ENCODE measurements at places on chromosomes 5 and 9.

DNA sequence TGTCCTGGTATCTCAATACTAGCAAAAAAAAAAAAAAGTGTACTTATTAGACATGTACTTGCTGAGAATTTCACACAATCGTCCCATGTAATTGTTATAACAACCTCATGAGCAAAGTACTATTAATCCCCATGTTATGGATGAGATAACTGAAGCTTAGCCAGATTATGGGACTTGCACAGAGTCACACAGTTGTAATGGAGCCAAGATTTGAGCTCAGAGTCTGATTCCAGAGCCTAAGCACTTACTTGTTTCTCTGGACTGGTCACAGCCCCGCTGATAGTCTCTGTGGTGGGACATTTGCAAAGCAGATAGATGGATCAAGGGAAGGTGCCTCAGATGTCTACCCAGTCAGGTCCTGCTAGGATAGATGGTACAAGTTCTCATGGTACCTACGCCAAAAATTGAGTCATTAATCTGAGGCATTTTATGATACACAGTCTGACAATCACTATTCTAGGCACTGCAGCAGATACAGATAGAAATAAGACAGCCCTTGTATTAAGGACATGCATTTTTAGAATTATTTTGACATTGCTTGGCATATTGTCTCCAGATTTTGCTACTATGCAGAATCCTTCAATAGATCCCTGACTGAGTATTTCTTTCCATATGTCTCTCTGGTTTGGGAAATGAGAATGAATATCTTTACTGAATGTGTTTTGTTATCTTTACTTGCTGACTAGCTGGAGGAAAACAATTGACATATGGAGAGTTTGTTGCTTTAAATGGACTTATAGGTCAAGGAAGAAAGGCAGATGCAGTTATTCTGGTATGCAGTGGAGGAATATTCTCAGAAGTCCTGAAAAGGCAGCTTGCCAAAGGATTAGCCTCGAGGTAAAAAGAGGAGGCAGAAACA, 149.5 kb downstream of the ADAMTSL1 start:
- DNase-seq = no peak

- no peak for DNase-seq
These were observed 68.2 kb downstream of the BARX1 start for GRCh38 chr9:93886911-93887310.

DNA sequence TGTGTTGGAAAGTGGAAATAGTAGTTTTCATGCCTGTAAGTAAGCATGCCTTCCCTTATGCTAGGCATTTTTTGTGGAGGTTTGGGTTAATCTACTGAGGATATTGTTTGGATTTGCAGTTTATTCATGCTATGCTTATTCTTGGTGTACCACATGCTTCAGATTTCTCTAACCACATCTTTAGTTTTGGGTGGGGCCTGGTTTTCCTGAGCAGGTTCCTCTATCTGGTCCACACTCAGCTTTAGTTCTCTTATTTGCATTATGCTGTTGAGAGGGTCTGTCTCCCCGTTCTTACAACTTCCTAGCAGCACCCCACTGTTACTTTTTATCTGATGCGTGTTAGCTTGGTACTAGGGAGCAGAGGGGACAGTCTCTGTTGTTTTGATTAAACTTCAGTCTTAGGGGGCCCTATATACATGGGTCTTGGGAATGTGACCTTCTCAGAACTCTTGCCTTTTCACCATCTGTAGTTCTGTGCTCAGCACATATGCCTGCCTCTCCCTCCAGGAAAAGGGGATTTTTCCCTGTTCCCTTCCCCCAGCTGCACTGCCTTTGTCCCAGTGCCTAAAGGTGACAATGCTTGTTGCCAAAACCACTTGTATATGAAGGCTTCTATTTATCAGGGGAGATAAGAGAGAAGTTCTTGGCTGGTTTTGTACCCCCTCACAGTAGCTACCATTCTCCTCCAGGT, 10.0 kb upstream of the CAMK4 start:
- no peak for DNase-seq

DNA sequence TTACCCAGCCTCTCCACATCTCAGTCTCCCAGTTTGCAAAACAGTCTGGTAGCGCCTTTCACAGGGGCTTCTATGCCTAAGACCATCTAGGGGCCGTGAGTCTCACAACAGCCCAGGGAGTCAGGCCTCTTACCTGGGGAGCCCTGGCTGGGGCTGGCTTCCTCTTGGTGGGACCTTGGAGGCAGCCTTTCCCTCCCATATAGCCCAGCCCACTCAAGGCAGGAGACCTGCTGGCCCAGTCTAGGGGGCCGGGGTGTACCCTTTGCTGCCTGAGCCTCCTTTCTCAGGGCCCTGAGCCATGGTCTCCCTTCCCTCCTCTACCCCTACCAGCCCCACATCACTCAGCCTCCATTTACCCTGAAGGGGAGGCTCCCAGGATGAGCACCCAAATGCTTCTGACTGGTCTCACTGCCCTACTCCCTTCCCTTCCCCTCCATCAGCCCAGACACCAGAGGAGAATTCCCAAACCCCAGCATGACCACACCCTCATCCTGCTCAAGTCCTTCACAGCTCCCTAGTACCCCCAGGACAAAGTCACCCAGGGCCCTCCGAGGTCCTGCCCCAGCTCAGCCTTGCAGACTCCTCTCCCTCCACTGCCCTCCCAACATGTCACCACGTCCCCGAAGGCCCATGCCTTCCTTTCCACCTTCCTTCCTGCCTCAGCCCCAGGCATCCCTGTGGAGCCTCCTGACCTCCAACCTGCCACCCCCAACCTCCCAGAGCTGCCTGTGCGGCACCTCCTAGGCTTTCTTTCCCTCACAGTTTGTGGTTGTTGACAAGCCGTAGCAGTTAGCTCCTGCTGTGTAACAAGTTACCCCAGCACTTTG, 55.3 kb downstream of the BARX1 start:
- peak; percentile 5 for DNase-seq

DNA sequence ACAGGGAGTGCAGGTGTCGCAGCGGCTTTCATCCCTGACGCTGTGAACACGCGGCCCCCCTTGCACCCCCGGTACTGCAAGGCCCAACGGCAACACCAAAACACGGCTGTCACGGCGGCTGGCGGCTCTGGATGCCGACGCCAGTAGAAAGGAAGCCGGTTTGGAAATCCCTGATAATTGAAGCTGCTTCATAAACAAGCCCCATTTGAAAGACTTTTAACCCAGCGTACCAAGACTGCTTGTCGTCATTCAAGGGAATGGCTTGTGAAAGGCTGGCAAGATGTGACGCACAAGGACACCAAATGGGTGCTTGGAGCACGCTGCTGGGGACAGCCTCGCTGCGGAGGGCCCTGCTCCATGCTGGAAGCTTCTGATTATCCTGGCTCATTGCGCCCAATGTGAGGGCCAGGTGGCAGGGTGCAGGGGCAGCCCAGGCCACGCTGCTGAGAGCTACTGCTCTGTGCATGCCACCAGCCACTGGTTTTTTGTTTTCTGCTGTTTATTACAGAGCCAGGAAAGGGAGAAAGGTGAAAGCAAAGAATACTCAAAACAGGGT, 63.1 kb downstream of the GTF3C4 start:
- no peak for DNase-seq

- DNase-seq = no peak
These were observed 382.6 kb downstream of the KDM4C start for GRCh38 chr9:7140401-7140800.

- peak; percentile 37 for DNase-seq
These were observed 1.2 kb downstream of the SSBP2 start for GRCh38 chr5:81749561-81750307.

GRCh38 chr5:78289911-78290310, 4.6 kb downstream of the AP3B1 start:
- DNase-seq = no peak

DNA sequence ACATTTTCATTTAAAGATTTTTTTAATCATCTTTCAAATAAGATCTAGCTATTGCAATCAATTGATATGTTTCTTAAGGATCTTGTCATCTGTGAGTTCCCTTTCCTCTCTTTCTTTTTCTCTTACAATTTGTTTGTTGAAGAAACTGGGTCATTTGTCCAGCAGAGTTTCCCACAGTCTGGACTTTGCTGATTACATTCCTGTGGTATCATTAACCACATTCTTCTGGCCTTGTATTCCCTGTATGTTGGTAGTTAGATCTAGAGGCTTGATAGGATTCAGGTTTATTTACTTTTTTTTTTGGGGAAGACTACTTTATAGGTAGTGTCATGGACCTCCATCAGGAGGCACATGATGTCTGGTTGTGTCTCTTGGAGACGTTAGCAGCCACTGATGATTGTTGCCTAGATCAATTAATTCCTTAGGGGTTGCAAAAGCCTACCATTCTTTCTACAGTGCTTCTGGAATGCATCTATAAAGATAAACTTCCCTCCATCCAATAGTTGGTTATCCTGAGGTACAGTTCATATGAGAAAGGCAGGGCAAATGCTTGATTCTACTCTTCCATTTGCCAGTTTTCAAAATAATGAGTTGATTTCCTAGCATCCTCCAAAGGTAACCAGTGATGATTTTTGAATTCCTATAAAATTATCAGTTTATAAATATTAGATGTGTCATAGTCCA, 14.3 kb downstream of the PDE8B start:
- DNase-seq = no peak

DNA sequence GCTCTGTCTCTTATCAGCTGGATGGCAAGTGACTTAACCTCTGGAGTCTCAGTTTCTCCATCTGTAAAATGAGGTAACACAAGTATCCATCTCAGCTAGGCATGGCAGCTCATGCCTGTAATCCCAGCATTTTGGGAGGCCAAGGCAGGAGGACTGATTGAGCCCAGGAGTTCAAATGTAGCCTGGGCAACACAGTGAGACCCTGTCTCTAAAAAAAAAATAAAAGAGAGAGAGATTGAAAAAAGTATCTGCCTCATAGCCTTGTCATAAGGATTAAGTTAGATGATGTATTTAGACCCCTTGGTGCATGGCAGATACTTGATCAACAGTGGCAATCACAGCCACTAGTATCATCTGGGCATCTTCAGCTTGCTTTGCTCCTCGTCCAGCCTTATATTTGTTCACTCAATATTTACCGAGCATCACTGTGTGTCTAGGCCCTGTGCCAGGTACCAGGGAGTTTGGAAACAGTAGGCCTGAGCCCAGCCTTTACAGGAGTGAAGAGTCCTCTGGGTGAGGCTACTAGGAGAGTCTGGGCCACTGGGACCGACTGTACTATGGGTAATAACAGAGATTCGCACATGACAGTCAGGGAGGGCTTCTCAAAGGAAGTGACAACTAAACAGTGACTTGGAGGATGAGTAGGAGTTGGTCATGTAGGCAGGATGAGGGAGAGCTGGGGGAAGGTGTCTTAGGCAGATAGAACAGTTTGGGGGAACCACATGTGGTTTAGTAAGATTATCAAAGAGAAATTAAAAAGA, 34.2 kb downstream of the CORO2A start:
- DNase-seq = no peak

GRCh38 chr5:159905496-159905895, 10.8 kb upstream of the ADRA1B start:
- no peak for DNase-seq

DNA sequence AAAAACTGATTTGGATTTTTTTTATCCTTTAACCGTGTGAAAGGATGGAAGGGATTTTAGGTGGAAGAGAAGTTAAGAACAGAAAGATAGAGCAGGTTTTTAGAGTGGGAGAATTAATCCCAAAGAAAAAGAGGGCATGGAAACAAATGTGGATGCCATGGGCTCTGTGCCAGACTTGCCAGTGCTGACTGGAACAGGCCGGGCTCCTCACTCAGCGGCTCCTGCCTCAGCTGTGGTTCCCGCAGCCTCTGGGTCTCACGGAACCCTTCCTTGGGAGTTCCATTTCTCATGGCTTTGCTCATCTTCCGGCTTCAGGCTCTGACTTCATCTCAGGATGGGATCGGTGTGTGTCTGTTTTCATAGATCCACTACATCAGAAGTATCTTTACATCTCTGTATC, 30.4 kb upstream of the SLC2A8 start:
- DNase-seq = no peak

GRCh38 chr5:148981353-148981752, 81.5 kb downstream of the SH3TC2 start:
- no peak for DNase-seq

DNA sequence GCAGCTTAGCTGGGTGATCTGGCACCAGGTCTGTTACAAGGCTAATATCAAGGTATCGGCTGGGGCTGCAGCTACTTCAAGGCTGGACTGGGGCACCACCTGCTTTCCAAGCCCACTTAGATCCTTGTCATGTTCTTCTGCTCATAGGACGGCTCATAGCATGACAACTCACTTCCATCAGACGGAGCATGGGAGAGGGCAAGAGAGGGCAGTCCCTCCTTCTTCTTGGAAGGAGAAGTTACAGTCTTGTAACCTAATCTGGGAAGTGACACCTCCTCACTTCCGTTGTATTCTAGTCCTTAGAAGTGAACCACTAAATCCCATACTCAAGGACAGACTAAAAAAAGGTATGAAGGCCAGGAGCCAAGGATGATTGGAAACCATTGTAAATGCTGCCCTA, 258.2 kb downstream of the MAST4 start:
- no peak for DNase-seq

- DNase-seq = no peak
These were observed 48.7 kb downstream of the CHD1 start for GRCh38 chr5:98880151-98880550.

- DNase-seq = no peak
These were observed 6.7 kb upstream of the PHF2 start for GRCh38 chr9:93569621-93570174.

- no peak for DNase-seq
These were observed 179.0 kb downstream of the MAN2A1 start for GRCh38 chr5:109868737-109869136.
